Activated CD4-positive, alpha-beta T cell treated with anti-CD3 and anti-CD28 coated beads for 1 hour (primary cell): ENCODE measurements at places on chromosomes 13 and 19.

DNA sequence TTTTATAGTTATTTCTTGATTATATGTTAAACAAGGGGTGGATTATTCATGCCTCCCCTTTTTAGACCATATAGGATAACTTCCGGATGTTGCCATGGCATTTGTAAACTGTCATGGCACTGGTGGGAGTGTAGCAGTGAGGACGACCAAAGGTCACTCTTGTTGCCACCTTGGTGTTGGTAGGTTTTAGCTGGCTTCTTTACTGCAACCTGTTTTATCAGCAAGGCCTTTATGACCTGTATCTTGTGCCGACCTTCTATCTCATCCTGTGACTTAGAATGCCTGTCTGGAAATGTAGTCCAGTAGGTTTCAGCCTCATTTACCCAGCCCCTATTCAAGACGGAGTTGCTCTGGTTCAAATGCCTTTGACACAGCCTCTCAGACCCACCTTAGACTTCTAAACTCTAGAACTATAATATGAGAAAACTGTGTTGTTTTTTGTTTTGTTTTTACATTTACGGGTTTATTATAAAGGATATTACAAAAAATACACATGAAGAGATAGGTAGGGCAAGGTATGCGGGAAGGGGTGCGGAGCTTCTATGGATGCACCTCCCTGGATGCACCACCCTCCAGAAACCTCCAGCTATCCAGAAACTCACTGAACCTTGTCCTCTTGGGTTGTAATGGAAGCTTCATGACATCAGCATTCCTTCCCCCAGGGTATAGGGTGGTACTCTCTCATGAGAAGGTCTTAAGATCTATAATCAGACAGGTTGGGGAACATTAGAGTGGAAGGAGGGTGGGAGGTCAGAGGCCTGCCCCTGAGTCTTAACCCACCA is 15.8 kb upstream of the SPRYD7 start:
- DNase-seq = no peak

DNA sequence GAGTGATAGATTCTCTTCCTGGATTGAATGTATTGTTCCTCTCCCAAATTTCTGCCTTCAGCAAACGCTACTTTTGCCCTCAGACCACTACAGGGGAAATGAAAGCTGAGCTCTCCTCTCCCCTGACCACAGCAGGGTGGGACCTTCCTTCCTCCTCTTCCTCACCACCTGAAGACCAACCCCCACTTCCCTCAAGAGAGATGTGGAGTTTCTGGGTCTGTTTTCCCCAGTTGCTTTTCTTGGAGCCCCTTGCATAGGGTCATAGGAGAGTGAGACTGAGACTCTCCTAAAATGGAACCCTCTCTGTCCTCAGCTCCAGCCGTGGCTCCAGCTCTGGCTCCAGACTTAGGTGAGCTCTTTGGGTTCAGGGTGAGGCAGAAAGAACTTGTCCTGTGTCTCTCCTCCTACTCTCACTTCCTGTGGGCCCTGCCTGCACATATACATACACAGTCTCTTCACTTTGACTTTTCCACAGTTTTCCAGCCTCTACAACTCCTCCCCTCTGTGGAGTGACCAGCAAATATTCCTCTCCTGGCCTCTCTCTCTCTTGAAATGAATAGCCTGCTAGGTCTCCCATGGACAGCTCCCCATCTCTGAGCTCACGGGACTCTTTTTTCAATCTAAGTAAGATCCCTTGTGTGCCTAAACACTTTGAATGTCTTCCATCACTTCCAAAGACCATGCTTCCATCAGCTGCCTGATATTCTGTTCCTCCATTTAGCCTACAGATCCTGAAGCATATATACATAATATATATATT is 19.2 kb upstream of the ZNF175 start:
- DNase-seq = no peak

GRCh38 chr19:46173886-46174480 is 25.9 kb downstream of the IGFL2 start:
- no peak for DNase-seq

- DNase-seq = no peak
Measured at GRCh38 chr13:110555601-110556223, 5.8 kb downstream of the RAB20 start.

DNA sequence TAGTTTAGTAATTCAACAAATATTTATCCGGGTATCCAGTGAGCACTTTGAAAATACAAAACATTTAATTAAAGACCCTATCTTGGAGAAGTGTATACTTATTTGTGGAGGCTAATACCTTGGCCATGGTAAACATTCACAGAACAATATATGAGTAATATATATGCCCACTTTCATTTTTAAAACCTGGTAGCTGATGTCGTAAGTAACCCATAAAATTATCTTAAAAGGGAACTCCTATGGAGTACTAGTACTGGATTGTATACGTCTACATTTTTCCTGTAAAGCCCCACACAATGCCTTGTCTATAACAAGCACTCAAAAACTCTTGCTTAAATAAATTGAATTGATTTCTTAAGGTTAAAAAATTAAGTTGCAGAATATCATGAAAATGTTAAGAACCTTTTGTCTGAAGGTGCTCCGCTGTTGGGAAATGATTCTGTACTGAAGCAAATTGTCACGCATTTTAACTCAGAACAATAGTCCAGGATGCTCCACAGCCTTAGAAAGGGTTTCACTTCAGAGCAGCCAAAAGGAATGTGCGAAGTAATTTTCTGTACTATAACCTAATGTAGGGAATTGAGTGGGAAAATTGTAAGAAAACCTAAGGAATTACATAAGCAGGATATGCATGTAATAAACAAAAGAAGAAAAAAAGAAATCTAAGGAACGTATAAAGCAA is 58.9 kb upstream of the C1QTNF9 start:
- no peak for DNase-seq

- no peak for DNase-seq
Measured at GRCh38 chr19:58261968-58262921, 16.5 kb upstream of the ZNF8 start.

- no peak for DNase-seq
Measured at GRCh38 chr19:6890938-6891337, 3.6 kb downstream of the ADGRE1 start.

DNA sequence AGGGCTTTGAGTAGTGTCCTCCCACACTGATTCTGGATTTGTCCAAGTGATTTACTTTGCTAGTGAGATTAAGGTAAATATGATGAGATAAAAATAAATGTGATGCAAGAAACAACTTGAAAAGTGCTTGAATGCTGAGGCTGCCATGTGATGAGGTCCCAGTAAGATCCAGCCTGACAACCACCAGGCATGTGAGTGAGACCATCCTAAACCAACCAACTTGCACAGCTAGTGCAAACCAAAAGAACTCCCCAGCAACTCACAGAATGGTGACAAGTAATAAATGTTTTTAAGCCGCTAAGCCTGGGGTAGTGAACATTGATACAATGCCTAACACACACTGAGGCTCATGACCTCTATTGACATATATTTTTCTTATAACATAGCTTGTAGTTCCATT is 13.3 kb upstream of the RBM26 start:
- no peak for DNase-seq

GRCh38 chr19:34804115-34804514 is 31.1 kb upstream of the ZNF599 start:
- DNase-seq = no peak

GRCh38 chr19:2113439-2114211 is 16.9 kb downstream of the IZUMO4 start:
- no peak for DNase-seq

DNA sequence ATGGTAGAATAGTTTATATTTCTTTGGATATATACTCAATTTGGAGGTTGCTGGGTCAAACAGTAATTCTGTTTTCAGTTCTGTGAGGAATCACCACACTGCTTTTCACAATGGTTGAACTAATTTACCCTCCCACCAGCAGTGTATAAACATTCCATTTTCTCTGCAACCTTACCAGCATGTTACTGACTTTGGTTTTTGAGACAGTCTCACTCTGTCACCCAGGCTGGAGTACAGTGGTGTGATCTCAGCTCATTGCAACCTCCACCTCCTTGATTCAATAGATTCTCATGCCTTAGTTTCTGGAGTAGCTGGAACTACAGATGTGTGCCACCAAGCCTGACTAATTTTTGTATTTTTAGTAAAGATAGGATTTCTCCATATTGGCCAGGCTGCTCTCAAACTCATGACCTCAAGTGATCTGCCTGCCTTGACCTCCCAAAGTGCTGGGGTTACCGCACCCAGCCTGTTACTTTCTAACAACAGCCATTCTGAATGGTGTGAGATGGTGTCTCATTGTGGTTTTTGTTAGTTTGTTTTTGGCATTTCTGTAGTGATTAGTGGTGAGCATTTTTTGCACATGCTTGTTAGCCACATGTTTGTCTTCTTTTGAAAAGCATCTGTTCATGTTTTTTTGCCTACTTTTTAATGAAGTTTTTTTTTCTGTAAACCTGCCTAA is 12.5 kb downstream of the ZNF714 start:
- DNase-seq = no peak

DNA sequence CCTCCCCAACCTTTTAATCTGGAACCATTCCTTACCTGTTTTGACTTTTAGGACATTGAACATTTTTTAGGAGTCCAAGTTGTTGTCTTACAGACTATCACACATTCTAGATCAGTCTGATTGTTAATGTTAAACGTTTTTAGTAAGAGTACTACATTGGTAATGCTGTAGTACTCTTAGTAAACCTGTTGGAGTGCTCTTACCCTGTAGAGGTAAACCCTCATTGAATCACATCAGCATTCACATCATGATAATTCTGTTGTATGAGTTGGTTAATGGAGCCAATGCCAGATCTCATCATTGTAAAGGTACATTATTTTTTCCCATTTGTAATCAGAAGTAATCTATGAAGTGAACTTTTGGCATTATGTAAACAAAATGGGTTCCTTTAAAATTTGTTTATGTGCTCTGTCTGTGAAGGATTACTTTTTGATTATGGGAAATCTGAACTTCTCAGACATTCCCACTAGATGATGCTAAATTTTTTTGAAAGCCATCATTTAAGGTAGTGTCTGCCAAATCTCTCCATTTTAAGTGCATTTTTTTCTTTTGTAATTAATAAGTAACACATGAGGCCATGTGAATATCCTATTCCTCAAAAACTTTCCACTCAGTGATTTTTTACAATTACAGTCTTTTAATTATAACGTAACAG is 55.2 kb downstream of the VWA8 start:
- no peak for DNase-seq
